GM06990 (cell line): ENCODE measurements at places on chromosomes 11 and 22.

DNA sequence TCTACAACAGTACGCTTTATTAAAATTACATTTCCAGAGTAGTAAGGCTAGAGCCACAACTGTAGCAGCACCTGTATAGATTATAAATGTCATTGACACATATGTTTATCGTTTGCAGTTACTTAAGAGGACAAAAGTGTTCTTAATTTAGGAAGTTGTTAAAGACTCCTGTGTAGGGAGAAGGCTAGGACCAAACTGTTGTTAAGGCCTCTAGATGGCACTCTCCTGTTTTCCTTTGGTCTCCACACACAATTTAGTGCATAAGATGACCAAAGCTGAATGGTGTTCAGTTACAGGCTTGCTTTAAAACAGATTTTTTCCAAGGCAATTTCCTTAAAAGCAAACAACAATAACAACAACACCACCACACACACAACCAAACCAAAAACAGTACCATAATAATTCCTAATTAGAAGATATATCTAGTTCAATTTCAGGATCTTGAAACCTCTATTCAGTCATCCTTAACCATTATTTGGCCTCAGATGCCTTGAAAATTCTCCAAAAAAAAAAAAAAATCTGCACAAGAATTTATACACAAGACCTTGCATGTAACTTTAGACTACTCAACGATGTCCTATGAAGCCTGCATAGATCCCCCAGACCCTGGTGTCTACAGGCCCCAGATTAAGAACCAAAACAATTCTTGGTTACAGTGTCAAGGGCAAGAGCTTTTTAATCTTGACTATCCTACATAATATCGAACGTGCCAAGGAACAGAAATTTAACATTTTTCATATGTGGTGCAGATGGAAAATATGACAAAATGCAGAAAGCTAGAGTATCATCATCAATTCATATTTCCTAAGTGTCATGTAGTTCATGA is 42.6 kb upstream of the APOA1 start:
- peak; percentile 41 for DNase-seq

- DNase-seq, result no peak
Observed at GRCh38 chr11:69920345-69921127, 101.3 kb upstream of the FGF3 start.

- no peak for DNase-seq
Observed at GRCh38 chr11:104817973-104818372, 80.3 kb downstream of the CASP12 start.

DNA sequence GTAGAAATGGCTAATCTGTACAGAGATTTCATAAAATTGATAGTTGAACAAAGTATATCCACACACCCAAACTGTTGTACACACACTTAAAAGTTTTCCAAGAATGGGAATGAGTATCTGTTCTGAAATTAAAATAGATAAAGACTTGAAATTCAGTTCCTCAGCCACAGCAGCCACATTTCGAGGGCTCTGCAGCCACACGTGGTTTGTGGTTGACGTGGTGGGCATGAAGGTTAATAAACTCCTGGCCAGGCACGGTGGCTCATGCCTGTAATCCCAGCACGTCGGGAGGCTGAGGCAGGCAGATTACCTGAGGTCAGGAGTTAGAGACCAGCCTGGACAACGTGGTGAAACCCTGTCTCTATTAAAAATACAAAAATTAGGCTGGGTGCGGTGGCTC is 24.0 kb downstream of the TPST2 start:
- DNase-seq, result no peak

DNA sequence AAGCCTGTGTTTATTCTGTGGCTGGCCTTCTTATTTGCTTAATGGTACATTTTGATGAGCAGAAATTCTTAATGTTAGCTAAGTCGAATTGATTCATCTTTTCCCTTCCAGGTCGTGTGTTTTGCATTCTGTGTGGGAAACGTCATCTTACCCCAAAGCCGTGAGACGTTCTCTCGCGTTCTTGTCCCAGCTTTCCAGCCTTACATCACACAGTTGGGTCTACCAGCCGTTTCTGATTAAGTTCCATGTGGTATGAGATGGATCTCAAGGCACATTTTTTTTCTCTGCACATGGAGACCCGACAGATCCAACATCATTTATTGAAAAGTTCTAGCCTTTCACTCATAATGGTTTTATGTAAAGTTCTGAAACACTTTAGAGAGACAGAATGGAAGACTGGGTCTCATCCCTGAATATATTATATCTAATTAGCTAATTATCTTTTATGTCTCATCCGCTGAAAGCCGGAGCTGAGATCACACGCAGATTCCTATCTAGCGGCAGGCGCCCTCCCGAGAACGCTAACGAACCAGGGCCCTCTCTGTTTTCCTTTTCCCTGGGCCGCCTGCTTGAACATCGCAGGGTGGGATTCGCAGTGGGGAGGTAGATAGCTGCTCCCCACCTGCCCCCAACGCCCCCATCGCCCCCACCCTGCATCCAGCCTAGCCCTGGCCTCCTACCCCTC is 1162.2 kb downstream of the BRD1 start:
- no peak for DNase-seq

DNA sequence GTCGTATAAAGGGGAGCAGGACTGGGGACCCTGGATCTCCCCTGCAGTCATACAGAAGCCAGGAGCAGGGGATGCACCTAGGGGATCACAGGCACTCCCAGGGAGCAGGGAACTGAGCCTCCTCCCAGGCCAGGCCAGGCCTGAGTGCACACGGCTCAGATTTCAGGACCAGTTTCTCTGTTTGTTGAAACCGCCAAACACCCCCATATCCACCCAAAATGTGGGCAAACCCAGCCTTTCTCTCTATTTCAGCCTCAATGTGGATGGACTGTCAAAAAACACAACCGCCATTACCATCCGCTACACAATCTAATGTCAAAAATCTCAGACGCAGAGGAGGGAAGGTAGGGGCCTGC is 17.5 kb downstream of the MN1 start:
- no peak for DNase-seq

- no peak for DNase-seq
Observed at GRCh38 chr11:111674941-111675340, 72.7 kb downstream of the SIK2 start.

- DNase-seq, result no peak
Observed at GRCh38 chr11:119108146-119108856, 1.2 kb downstream of the C2CD2L start.

- no peak for DNase-seq
Observed at GRCh38 chr22:26681395-26681821, 24.0 kb downstream of the MIAT start.

DNA sequence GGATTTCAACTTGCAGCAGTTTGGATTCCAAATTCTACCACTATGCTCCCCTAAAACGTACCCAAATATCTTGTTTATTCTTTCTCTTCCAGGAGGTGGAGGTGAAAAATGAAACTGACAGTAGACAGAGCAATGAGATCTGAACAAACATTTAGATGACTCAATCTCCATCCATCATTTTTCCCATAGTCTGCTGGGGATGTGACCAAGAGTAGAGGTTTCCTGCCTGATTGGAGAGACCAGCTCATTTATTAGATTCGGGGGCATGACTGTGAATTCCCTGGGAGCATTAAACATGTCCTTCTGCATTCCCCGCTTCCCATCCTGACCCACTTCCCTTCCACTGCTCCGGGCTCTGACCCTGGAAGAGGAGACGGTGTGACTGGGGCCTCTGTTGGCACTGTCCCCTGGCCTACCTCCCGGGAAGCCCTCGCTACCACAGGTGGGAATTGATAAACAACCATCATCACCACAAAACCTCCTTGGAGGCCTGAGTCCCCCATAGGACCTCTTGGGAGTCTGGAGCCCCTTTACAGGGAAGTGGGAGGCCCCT is 20.3 kb downstream of the DKK3 start:
- no peak for DNase-seq

DNA sequence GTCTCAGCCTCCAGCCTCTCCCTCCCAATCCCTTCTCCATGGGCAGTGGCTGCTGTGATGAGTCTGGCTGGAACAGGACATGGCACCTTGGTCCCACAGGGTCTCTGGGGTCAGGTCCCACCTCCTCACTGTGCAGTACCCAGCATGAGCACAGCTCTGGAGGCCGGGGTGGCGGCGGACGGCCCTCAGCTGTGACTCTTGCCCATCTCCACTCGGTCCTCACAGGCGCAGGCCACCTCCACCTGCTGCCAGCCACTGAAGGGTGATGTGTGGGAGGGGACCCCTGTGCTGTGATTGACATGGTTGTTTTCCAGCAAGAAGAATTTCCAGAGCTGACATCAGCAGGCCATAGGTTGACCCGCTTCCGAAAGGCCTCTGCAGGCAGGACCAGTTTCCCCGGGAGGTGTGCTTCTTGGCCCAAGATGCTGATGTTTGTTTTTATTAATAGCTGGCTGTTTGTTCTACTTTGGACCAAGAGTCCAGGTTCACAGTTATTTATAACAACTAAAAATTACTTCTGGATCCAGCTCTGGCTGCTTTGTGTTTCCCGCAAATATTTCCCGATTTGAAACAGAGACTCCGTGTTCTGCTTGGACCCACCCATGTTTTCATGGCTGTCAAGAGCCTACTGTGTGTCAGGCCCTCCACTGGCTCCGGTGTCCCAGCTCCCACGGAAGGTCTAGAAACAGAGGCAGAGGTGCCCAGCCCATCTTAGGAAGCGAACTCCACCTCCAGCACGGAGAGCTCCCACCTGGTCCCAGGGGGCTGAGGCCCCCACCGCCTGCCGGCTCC is 45.7 kb downstream of the SCUBE1 start:
- no peak for DNase-seq

DNA sequence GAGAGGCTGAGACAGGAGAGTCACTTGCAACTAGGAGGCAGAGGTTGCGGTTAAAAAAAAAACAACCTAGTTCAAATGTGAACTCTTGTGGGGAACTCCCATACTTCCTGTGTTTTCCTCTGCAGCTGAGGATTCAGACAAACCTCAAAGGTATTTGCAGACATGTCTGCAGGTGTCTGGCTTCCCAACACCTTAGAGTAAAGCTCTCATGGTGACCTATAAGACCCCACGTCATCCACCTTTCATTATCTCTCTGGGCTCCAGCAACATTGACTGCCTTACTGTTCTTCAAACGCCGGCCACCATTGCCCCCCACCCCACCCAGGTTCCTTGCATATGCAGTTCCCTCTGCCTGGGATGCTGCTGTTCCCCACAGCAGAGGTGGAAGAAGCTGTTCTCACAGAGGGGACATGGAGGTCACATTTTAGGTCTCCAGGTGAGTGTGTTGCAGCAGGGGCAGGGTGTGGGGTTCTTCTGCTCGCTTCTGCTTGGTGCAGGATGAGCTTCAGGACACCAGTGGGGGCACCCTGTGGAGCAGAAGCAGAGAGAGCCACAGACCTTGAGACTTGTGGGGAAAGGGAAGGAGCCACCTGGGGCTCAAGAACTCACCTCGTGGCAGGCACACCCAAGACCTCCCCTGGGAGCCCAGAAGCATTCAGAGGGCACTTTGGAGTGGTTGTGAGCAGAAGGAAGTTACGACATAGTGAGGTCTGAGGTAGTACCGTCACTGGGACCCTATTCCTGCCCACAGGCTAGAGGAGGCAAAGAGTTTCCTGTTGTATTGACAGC is 203.2 kb downstream of the CSNK2A3 start:
- DNase-seq, result no peak

DNA sequence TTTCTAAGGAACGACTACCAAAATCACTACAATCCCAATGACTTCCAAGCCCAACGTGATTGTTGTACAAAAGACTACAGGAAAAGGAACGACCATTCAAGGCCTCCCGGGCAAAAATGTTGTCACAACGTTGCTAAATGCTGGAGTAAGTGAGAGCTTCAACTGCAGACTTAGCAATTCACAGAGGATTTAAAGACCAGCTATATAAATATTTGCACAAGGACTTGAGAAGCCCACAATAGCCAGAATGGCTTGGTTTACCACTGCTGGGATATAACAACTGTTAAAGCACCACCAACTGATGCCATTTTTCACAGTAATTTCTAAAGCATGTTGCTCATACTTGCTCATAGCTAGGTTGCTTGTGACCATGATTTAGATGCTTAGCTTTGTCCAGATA is 78.3 kb downstream of the EMSY start:
- no peak for DNase-seq

DNA sequence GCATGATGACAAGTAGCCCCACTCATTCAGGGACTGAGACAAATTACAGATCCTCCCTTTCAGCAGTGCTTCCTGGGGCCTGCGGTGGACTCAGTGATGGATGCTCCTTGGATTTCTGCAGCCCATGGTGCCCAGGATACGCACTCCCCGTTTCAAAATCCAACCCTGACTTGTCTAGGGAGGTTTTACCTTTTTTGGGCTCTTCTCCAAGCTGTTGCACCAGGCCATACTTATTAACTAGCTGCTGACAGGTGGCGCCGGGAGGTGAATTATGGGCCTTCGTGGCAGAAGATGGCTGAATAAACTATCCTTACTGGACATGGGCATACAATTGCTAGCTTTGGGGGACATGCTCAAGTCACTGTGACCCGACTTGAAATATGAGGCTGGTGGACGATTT is 324.3 kb upstream of the SYN3 start:
- DNase-seq, result no peak

- DNase-seq, result no peak
Observed at GRCh38 chr11:120622189-120622875, 110.8 kb downstream of the GRIK4 start.

- no peak for DNase-seq
Observed at GRCh38 chr22:26045051-26045450, 124.2 kb upstream of the SEZ6L start.

- no peak for DNase-seq
Observed at GRCh38 chr11:123519055-123519796, 89.2 kb downstream of the GRAMD1B start.

GRCh38 chr11:57421805-57422204 is 5.1 kb downstream of the SLC43A3 start:
- no peak for DNase-seq
